ENCODE measurements at places on chromosomes 11 and 22. TPM values are rescaled to one million over a fixed set of nuclear protein-coding genes. Genes with fewer than 3 reads are reported as not detected.

OSBP2 gene
- total RNA-seq: 4.4 TPM

GRCh38 chr22:18088825-18089568, 11.2 kb downstream of the PEX26 start:
- no peaks in the 10 kb centered on the region for H3K4me1 ChIP-seq
- H3K27me3 ChIP-seq: no peaks in the 10 kb centered on the region
- DNase-seq: no peak
- peaks cover 53% of the 10 kb centered on the region for H3K36me3 ChIP-seq
- H3K4me3 ChIP-seq: no peak overlapping the region
- no peak overlapping the region for H3K27ac ChIP-seq

SLN gene
- total RNA-seq: not detected

DNA sequence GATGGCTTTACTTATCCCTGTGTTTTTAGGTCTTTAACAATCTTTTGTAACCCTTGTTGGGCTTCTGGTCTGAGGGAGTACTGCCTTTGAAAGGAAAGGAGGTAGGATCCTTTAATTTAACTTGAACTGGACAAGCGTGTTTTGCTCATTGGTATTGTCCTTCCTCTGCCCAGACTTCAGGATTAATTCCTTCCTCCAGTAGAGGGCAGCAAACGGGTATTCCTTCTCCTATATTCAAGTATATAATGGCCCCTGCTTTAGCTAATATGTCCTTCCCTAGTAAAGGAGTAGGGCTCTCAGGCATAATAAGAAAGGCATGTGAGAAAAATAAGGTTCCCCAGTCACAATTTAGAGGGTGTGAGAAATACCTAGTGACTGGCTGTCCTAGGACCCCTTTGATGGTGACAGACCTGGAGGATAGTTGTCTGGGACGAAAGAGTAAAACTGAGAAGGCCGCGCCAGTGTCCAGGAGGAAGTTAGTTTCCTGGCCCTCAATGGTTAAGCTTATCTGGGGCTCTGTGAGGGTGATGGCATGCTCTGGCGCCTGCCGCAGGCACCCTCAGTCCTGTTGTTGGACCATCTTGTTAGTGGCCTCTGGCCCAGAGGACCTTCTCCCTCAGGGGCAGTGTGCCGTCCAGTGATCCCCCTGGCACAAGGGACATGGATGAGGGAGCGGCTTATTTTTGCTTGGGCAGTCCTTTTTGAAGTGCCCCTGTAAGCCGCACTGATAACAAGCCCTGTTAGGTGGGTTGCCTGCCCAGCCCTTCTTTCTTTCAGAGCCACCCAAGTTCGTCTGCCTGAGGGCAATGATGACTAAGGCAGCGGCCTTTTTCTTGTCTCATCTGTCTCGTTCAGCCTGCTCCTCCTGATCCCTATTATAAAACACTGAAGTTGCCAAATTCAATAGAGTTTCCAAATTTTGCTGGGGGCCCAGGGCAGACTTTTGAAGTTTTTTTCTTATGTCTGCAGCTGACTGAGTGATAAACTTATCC, 51.8 kb downstream of the C11orf71 start:
- no peak overlapping the region for H3K27ac ChIP-seq
- peak; percentile 34 for DNase-seq
- H3K4me1 ChIP-seq: peaks cover 9% of the 10 kb centered on the region

DNA sequence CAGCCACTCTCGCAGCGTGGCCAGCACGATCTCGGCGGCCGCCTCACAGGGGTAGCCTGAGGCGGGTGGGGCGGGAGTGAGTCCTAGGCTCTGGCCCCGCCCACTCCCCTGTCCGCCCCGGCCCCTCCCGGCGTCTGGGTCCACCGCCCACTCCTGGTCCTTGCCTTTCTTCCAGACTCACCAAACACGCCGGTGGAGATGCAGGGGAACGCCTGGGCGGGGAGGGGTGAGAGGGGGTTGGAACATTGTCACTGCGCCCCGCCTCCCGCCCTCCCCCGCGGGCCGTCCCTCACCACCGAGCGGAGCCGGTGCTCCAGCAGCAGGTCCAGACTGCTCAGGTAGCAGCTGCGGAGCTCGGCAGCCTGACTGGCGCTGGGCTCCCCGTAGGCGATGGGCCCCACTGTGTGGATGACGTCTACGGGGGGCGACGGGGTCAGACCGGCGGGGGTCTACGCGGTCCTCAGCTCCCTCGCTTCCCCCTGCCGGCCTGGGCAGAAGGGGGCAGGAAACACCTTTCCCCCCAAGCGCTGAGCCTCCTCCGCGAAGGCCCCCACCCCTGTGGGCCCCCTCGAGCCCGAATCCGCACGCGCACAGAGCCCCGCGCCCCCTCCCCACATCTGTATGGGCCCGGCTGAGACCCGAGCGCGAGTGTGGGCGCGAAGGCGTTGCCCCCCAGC, 13.2 kb downstream of the OTUB1 start:
- DNase-seq: peak; percentile 86
- H3K36me3 ChIP-seq: peaks cover 15% of the 10 kb centered on the region
- no peak overlapping the region for H3K27ac ChIP-seq

GRCh38 chr22:30861688-30862552, 106.7 kb downstream of the MORC2 start:
- H3K36me3 ChIP-seq: no peaks in the 10 kb centered on the region
- no peak overlapping the region for H3K27ac ChIP-seq
- no peaks in the 10 kb centered on the region for H3K27me3 ChIP-seq

DNA sequence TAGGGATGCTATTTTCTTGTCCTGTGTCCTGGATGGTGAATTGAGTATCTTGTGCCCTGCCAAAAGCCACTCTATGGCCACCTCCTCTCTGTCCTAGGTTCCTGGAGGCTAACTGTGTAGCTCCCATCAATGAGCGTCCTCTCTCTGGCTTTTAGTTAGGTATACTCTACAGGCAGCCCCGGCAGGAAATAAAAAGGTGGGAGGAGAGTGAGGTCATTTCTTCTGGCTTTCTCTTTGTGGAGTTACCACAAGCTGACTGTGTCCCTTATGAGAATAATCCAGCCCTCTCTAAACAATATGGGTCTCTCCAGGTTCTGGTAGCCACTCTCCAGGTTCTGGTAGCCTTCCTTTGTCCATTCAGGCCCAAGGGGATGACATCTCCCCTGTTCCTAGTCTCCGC, 11.7 kb upstream of the ASPHD2 start:
- peaks cover 24% of the 10 kb centered on the region for H3K4me1 ChIP-seq
- DNase-seq: no peak
- H3K27me3 ChIP-seq: peaks cover 7% of the 10 kb centered on the region

NECTIN1 gene
- total RNA-seq: 69.5 TPM

DNA sequence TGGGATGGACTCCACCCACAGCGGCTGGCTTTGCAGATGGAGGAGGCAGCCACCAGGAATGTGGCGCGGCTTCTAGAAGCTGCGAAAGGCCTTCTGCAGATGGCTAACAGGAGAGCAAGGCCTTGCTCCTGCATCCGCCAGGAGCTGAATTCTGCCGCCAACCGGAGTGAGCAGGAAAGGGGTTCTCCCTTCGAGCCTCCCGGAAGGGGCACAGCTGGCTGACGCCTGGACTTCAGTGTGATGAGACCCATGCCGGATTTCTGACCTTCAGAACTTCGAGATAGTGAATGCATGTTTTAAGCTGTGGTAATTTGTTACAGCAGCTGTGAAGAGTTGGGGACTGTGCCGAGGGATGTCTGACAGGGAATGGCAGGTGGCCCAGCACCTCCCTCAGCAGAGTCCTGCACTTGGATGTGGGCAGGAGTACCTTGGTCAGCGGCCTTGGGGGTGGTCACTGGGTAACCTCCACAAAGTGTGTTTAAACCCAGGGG, 7.7 kb downstream of the TBC1D22A start:
- no peak overlapping the region for H3K27ac ChIP-seq
- peaks cover 3% of the 10 kb centered on the region for H3K36me3 ChIP-seq
- DNase-seq: no peak
- peaks cover 15% of the 10 kb centered on the region for H3K4me1 ChIP-seq

DNA sequence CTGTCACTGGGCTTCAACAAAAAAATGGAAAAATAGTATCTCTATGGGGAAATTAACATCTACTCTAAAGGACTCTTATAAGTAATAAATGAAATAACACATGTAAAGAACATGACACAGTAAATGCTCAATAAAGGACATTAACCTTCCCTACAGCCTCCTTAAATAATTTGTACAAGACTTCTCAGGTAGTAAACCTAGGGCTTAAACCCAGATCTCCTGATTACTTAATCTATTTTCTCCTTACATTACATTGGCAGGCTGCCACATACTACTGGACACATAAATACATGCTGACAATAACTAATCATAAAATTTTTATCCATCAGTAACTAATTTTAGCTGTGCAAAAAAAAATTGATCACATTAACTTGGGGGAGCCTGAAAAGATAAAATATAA, 4.9 kb downstream of the AMBRA1 start:
- H3K27me3 ChIP-seq: no peaks in the 10 kb centered on the region
- no peak overlapping the region for H3K27ac ChIP-seq
- DNase-seq: no peak
- peaks cover 13% of the 10 kb centered on the region for H3K4me1 ChIP-seq

DNA sequence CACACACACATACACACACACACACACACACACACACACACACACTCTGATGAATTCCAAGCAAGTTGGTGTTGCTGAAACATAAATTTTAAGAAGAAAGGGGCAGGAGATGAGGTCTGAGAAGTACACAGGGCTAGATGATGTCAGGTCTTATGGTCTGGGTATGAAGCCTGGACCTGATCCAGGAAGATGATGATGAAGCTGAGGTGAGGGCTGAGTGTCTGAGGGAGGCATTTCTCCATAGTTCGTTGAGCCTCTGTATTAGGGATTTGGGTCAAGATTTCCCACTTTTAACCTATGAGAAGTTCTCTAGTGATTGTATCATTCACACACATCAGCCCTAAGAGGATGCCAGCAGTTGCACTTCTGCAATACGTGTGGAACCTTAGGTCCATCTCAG, 32.6 kb downstream of the KREMEN1 start:
- no peaks in the 10 kb centered on the region for H3K36me3 ChIP-seq
- peaks cover 7% of the 10 kb centered on the region for H3K4me1 ChIP-seq

DNA sequence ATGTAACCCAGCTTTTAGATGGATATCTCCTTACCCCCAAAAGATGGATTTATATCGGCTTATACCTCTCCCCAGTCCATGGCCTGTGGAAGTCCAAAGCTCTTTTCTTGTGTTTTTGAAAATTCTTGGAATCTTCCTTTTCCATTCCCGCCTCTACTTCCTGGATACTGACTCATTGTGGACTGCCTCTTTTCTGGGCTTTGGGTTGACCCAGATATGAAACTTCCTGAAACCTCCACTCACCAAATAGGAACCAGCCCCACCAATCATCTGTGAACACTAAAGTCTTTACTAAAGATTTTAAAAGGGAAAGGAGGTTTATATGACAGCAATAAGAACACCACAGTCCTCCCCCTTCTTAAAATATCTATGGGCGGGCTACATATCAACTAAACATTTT, 163.4 kb upstream of the SYN3 start:
- no peak overlapping the region for H3K27ac ChIP-seq
- DNase-seq: no peak
- H3K4me3 ChIP-seq: no peak overlapping the region
- no peaks in the 10 kb centered on the region for H3K36me3 ChIP-seq
- peaks cover 14% of the 10 kb centered on the region for H3K27me3 ChIP-seq

DNA sequence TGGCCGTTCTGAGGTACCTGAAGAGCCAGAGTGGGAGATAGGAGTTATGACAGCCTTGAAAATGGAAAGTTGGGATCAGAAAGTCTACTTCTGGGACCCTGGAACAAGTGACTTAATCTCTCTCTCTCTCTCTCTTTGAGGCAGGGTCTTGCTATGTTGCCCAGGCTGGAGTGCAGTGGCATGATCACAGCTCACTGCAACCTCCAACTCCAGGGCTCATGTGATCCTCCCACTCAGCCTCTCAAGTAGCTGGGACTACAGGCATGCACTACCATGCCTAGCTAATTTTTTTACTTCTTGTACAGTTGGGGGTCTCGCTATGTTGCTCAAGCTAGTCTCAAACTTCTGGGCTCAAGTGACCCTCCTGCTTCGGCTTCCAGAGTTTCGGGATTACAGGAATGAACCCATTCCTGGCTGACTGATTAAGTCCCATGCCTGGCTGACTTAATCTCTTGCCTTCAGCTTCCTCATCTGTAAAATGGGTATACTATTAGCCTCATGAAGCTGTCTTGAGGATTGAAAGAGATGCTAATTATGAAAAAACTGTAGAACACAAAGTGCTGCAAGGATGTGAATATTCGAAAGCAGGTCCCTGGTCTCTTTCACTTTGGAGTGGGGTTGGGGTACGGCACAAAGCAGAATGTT, 87.7 kb downstream of the UBASH3B start:
- no peaks in the 10 kb centered on the region for H3K27me3 ChIP-seq
- H3K36me3 ChIP-seq: no peaks in the 10 kb centered on the region
- H3K4me3 ChIP-seq: no peak overlapping the region
- H3K27ac ChIP-seq: no peak overlapping the region
- peaks cover 8% of the 10 kb centered on the region for H3K4me1 ChIP-seq

TREH gene
- total RNA-seq: not detected

DNA sequence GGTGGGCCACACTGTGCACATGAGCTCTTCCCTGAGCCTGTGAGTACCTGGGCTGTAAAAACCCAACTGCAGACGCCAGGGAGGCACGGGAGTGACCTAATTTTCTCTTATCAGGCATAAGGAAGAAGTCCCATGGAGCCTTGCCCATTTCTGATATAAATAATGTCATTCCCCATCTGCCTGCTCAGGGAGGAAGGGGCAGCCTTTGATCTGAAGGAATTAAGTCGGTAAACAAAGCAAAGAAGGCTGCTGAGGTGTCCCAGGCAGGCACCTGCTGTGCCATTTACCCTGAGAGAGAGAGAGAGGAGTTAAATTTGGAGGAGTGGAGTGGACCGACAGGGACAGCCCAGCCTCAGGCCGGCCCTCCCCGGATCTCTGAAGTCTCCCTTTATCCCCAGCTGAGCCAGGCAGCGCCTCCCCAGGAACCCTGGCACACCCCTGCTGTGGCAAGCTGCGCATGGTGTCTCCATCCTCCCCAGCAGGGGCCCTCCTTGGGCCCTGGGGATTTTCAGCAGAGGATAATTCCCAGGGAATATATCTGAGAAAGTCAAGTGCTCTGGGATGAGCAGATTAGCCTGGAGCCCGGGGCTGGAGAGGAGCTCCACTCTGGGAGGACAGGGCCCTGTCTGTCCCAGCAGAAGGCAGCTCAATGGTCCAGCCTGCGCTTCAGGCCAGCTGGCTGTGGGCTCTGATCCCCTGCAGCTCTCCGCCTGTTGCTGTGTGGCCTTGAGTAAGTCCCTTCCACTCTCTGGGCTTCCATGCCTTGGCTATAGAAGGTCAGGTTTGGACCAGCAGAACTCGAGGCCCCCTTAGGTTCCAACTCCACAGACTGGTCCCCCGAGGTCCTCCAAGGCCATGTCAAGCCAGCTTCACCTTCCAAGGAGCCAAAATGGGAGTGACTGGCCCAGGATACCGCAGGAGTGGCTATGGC, 17.5 kb upstream of the CABP7 start:
- H3K36me3 ChIP-seq: no peaks in the 10 kb centered on the region
- DNase-seq: no peak
- peaks cover 47% of the 10 kb centered on the region for H3K4me1 ChIP-seq
- H3K4me3 ChIP-seq: 0 out of 2 replicates have a peak overlapping the region, but pooled peaks have one; percentile 31
- no peak overlapping the region for H3K27ac ChIP-seq
- H3K27me3 ChIP-seq: peaks cover 40% of the 10 kb centered on the region

GRCh38 chr11:17014321-17014832, at the start of gene PLEKHA7:
Gene PLEKHA7 (minus strand): TSS chr11:17014414. CDS start chr11:17014401, 13 bp downstream.
- H3K4me1 ChIP-seq: peaks cover 10% of the 10 kb centered on the region
- H3K27me3 ChIP-seq: peaks cover 14% of the 10 kb centered on the region
- peak within 1 kb of the TSS; percentile 86 for H3K4me3 ChIP-seq

GRCh38 chr11:64866173-64866491, 12.3 kb downstream of the EHD1 start:
- no peaks in the 10 kb centered on the region for H3K27me3 ChIP-seq
- H3K4me1 ChIP-seq: peaks cover 17% of the 10 kb centered on the region
- no peak for DNase-seq
- H3K4me3 ChIP-seq: no peak overlapping the region

Measured in WTC11 (cell line).